ENCODE measurements at places on chromosomes 12 and 14.

GRCh38 chr12:75571656-75572205, 60.3 kb upstream of the KRR1 start:
- DNase-seq, result no peak

DNA sequence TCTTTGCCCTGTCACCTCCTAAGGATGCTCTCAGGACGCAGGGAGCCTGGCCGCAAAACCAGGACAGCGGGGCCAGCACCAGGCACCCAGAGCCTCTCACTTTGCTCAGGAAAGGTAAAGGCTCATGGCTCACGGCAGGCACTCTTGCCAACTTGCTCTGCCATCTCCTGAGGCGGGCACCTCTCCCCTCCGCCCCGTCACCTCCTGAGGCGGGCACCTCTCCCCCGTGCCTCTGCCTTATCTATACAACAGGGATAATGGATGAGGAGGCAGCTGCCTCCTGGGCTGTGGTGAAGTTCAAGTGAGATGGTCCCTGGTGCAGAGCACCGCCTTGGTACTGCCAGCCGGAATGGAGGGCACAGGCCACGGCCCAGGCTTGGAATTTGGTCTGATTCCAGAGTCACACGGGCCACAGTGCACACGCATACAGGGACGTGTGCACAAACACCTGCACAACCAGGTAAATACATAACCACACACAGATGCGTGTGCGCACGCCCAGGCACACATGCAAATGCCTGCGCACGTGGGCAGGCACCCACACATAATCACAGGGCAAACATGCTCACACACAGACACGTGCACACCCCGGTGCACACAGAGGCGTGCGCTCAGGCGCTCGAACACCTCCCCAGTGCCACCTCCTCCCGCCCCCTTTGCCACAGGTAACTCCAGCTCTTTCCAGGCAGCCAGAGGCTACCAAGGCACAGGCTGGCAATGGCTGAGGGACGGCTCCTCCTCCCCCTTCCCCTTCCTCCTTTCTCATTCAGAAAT, 11.6 kb downstream of the DEGS2 start:
- no peak for DNase-seq

DNA sequence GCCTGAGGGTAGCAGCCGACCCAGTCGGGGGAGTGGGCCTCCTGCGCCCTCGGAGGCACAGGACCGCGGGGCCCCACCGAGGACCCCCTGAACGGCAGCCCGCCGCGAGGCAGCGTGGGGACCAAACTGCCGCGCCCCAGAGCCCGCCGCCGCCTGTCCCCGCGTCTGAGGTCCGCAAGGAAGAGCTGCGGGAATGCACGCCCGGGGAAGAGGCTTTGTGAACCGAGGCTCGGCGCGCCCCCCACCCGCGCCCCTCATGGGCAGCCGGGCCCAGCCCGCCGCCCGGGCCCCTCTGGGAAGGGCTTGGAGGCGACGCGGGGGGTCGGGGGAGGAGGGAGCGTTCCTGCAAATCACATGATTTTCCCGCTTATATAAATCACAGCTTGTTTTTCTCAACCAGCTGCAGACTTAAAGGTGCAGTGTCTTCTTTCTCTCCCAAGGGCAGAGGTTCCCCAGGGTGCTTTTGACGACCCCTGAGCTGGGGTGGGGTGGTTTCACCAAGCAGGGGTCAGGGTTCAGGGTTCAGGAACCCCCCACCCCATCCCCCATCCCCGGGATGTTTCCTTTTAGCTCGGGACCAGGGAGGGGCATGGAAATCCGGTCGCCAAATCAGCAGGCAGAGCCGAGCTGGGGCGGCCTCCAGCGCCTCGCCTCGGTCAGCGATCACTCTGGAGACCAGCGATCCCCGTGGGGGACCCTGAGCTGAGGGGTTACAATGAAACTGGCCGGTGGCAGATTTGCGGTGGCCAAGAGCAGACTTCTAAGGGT, 44.7 kb upstream of the ATP23 start:
- no peak for DNase-seq

GRCh38 chr14:54104601-54105145, 148.0 kb upstream of the BMP4 start:
- DNase-seq, result no peak

- DNase-seq, result no peak
These were observed 79.3 kb downstream of the TMEM121 start for GRCh38 chr14:105605464-105606304.

DNA sequence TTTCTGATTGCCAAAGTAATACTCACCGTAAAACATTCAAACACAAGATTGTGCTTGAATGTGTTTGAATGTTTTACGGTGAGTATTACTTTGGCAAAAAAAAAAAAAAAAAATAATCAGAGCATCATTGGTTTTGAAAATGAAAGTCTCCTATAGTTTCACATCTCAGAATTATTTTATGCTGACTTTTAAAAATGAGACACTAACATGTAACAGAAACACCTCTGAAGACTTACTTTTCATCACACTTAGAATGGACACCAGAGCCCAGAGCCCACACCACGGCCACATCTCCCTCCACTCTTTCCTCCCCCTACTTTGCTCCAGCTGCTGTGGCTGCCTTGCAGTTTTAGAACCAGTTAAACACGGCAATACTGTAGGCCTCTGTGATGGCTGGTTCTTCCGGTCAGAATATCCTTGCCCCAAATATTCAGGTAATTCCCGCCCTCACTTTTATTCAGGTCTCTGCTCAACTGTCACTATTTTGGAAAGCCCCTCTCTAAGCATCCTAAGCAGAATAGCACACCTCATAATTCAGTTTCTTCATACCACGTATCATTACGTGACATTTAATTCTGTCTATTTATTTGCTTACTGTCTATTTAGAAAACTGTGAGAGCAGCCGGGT, 138.9 kb upstream of the MAX start:
- no peak for DNase-seq

DNA sequence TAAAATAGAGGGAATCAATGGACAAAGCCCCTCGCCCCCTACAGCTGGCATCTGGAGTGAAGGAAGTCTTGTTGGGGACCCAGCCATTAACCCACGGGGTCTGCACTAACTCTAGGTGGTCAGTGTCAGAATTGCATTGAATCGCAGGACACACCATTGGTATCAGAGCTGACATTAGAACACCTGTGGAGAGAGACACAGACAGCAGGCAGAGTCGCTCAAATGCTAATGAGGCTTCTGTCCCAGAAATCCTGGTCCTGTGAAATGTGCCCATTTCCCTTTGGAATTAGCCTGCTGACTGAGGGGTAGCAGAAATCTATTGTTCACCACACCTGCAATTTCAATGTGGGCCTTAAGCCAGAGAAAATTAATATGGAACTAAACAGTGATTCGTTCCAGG, 33.0 kb downstream of the TMEM132D start:
- no peak for DNase-seq

GRCh38 chr12:132422040-132422380, 67.9 kb upstream of the FBRSL1 start:
- no peak for DNase-seq

- no peak for DNase-seq
These were observed 102.6 kb upstream of the RFX4 start for GRCh38 chr12:106480251-106480650.

DNA sequence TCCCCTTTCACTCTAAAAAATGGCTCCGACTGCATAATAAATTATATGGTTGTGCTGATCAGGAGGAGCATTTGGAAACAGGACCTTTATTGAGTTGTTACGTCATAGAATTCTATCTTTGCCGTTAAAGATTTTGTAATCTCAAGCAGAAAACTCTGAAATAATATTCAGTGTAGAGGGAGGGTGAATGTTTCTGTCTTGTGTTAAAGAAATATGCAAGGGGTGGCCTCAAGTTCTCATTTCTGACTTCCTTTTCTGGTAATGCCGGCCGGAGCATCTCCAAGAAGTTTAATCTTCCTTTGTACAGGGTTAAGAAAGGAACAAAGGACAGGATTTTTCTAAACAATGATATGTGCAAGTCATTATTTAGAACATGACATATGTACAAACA, 165.1 kb downstream of the SLC38A4 start:
- DNase-seq, result no peak

GRCh38 chr14:57462551-57462950, 31.1 kb downstream of the CCDC198 start:
- no peak for DNase-seq

DNA sequence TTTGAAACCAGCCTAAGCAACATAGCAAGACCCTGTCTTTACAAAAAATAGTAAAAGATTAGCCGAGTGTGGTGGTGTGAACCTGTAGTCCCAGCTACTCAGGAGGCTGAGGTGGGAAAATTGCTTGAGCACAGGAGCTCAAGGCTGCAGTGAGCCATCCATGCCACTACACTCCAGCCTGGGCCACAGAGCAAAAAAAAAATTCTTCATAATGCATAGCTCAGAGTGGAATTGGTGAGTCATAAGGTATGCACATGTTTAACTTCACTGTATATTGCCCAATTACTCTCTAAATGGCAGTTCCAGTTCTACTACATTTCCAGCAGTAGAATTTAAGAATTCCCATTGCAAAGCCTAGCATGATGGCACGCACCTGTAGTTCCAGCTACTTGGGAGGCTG, 26.8 kb upstream of the CLIP1 start:
- DNase-seq, result no peak

DNA sequence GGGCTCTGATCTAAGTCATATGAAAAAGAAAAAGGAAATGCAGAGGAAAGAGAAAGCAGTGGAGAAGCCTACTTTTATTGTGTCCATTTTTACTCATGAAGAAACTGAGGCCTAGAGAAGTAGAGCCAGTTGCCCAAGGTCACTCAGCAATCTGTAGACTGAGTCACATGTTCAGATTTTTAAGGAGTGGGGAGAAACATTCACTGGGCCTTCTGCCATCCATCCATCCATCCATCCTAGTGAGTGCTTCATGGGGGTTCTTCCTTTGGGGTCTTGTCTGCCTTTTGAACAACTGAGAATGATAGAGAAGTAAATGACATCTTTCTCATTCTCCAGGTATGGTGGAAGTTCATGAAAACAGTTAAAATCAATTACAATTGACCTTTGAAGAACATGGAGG, 233.6 kb upstream of the SRRM4 start:
- no peak for DNase-seq

DNA sequence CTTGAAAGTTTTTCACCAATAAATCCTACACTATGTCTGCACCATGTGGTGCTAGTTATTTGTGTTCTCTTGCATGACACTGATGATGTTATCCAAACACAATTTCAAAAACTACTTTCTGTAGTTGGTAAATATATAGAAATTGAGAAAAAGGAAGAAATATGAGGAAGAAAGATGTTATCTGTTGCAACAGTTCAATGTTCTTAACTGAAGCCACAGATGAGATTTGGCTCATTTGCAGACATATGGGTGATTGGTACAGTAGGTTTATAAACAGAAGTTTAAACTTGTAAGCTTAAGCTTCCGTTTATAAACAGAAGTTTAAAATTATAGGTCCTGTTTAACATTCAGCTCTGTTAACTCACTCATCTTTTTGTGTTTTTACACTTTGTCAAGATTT, at the start of gene CLEC12A:
CLEC12A (plus strand) TSS at position 229 of the 400 bp plus-strand sequence. CDS start 188 bp downstream, outside the sequence.
- DNase-seq, result no peak

GRCh38 chr12:12947902-12948301, 4.1 kb downstream of the GPRC5D start:
- no peak for DNase-seq

DNA sequence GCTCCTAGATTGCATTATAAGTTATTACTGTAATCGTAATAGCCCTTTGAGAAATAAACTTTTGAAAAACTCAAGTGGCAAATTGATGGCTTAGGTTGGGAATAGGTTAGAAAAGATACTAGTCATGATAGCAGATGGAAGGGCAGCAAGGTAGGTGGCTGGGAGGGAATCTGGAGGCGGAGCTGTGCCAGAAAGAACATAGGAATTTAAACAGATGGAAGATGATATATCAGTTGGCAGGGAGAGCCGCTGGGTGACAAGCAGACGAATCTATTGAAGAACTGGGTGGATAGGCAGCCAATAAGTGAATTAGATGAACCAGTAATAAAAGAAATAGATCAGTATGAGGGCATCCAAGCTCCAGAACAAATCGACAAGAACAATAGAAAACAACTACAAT, 142.1 kb downstream of the CNTN1 start:
- DNase-seq, result no peak

GRCh38 chr12:118840399-118840798, 140.9 kb upstream of the SRRM4 start:
- DNase-seq, result no peak

GRCh38 chr12:115043079-115043478, 359.1 kb upstream of the TBX3 start:
- DNase-seq, result no peak

GRCh38 chr12:5171701-5172100, 128.0 kb downstream of the KCNA5 start:
- DNase-seq, result no peak

- DNase-seq, result no peak
These were observed 32.2 kb upstream of the BHLHE41 start for GRCh38 chr12:26157001-26157400.

GRCh38 chr12:88202500-88202899, 60.4 kb downstream of the TMTC3 start:
- no peak for DNase-seq

DNA sequence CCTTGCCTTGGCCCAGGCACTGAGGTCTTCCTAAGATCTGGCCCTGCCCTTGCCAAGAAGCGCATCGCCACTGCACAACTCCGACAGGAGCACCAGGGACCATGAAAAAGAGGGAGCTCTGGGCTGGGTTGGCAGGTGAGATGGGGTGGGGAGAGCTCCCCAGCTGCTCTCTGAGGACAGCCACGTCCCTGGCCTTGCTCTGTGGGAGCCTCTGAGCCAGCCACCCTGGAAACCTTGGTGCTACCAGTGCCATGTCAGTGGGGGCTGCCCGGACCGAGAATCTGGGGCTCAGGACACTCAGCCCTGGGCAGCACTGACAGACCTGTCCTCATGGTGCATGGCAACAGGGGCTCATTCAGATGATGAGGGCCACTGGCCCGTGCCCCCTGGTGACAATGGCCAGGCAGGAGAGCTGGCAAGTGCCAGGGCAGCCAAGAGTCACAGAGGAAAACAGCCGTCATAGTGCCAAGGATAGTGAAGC, 134.8 kb downstream of the ZFP36L1 start:
- no peak for DNase-seq

DNA sequence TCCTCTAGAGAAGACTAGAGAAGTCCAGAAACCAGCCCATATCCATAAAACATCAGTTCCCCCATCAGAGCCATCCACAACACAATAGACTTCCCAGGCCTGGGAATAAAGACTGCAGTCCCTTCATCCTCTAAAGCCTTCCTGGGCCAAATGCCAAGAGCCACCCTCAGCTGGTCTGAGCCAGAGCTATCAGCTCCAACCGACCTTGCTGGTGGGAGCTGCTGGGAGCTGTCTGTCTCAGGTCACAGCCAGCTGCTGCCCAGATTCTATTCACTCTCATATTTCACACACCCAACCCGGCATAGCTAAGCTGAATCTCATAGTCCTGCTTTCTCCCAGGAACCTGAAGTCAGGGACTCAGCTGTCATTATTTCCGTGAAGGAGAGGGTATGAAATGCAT, 10.9 kb upstream of the TFCP2 start:
- no peak for DNase-seq

- DNase-seq, result no peak
These were observed 21.8 kb downstream of the SLC15A4 start for GRCh38 chr12:128801879-128802391.

- DNase-seq, result no peak
These were observed 69.2 kb downstream of the NTN4 start for GRCh38 chr12:95721320-95721719.

- no peak for DNase-seq
These were observed 75.5 kb downstream of the BORCS5 start for GRCh38 chr12:12432364-12432763.

Measured in stimulated activated CD4-positive, alpha-beta T cell treated with anti-CD3 and anti-CD28 coated beads, Interleukin-4, amount 100 ng/mL, for 1 hour (primary cell).